ENCODE measurements at places on chromosomes 12 and 14.

DNA sequence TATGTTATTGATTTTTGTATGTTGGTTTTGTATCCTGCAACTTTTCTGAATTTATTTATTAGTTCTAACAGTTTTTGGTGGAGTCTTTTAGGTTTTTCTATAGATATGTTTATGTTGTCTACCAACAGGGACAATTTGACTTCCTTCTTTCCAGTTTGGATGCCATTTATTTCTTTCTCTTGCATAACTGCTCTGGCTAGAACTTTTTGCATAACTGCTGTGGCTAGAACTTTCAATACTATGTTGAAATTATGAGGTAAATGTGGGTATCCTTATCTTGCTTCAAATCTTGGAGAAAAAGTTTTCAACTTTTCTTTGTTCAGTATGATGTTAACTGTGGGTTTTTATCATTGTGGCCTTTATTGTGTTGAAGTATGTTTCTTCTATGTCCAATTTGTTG lies 39.9 kb upstream of the PLBD1 start:
- no peak for DNase-seq

- no peak for DNase-seq
Observed at GRCh38 chr12:113310489-113310888, 24.4 kb downstream of the SLC8B1 start.

DNA sequence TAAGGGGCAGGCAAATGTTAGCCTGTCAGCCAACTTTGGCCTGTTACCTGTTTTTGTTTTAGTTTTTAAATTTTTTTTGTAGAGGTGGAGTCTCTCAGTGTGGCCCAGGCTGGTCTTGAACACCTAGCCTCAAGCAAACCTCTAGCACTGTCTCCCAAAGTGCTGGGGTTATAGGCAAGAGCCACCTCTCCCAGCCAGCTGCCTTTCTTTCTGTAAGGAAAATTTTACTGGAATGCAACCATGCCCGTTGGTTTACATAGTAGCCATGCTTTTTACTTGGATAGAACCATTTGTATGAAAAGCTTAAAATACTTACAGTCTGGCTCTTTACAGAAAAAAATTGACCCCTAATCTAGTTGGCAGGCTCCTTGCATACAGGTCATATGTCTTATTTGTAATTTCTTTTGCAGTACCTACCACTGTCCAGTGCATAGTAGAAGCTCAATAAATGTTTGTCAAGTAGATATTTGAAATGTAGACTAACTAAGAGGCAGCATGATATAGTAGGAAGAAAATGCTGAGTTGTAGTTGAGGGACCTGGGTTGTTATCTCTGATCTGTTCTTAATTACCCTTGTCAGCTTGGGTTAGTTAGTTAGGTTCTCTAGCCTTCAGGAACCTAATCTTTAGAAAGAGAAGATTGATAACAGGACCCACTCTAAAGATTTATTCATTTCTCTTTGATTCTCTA lies 4.7 kb downstream of the MDM2 start:
- DNase-seq = no peak

DNA sequence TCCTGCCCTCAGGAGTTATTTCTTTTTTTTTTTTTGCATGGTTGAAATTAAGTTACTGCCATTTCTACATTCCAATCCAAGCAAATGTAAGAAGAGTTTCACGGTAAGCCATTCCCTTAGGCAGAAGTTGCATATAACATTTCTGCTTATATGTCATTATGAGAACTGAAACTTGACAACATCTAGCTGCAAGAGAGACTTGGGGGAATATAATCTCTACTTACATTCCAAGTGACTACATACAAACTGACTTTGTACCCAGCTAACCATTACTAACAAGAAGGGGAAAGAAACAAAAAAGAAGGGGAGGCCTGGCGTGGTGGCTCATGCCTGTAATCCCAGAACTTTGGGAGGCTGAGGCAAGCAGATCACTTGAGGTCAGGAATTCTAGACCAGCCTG lies 7.3 kb upstream of the RESF1 start:
- DNase-seq = no peak

DNA sequence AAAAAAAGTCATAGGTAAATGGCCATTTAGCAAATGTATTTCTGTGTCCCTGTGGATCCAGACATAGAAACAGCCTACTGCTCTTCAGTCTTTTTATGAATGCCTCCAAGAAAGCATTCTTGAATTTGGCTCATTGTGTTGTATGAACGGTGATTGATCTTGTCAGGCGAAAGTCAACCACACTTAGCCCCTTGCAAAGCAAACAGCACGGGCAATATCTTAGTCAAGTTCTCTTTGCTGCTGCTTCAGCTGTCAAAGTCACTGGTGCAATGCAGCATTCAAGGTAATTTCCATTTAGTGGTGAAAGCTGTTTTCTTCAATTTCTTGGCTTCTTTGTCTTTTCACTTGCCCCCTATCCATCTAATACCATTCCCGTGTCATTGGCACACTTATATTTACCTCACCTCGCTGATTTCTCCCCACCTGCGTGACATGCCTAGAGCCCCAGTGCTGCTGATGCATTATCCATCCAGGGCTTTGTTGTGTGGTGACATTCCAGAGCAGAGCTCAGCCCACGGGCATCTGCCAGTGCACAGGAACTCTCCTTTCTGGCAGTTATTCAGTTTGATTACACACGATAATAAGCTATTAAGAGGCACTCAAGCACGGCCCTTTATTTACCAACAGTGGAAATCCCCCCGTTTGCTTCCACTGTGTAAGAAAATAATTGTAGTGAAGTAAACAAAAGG lies 362.3 kb upstream of the NOVA1 start:
- DNase-seq = no peak

- DNase-seq = no peak
Observed at GRCh38 chr12:92674500-92674899, 28.3 kb upstream of the PLEKHG7 start.

- DNase-seq = no peak
Observed at GRCh38 chr14:101173698-101174521, 270.4 kb upstream of the RTL1 start.

- peak; percentile 15 for DNase-seq
Observed at GRCh38 chr14:71591929-71592328, 340.3 kb upstream of the RGS6 start.

DNA sequence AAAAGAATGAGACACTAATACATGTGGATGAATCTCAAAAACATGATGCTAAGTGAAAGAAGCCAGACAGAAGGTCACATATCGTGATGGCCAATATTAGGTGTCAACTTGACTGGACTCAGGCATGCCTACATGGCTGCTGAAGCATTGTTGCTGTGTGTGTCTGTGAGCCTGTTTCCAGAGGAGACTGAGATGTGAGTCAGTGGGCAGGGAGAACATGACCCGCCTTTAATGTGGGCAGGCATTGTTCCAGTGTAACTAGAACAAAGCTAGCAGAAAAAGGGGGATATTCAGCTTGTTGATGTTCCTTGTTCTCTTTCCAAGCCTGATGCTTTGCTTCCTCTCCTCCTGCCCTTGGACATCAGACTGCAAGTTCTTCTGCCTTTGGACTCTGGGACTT lies 47.6 kb downstream of the DCAF5 start:
- no peak for DNase-seq

DNA sequence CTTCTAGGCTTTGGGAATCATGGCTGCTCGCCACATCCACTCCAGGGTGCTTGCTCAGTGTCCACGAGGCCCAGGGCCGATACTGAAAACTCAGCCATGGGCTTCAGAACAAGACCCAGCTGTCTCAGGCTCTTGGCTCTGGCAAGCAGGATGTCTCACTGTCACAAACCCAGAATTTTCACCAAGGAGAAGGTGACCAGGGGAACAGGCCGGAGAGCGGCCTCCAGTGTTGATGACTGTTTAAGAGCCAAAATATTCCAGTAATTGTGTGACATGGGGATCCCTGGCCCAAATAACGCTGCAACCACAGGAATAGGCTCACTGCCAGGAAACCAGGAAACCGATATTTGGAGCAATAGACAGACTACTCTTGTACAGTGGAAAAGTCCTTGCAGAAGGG lies 9.8 kb upstream of the SERPINA5 start:
- no peak for DNase-seq

GRCh38 chr14:104237651-104238423 lies 99.5 kb downstream of the KIF26A start:
- no peak for DNase-seq

DNA sequence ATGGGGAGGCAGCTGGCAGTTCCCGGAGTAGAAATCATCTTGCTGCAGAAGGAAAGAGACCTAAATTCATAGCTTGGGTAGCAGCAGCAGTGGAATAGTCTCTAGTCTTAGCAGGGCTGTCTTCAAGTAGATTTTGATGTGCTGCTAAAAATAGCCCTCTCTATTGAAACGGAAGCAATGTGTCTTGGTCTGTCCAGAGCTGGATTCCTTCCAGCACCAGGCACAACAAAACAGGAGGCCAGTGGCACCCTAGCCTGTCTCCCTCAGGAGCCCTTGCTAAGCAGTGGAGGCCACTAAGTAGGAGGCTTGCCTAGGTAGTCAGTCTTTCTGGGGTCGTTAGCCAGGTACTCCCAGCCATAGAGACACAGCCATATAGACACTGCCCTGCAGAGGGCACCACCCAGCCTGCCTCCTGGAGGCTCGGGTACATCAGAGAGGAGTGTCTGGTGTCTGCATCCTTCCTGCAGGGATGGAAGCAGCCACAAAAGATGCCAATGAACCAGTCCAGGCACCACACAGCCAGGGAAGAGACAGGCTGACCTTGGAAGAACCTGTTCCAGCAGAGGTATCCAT lies 97.5 kb downstream of the CRACR2A start:
- DNase-seq = no peak

GRCh38 chr12:47577206-47577989 lies 128.4 kb downstream of the RPAP3 start:
- DNase-seq = no peak

DNA sequence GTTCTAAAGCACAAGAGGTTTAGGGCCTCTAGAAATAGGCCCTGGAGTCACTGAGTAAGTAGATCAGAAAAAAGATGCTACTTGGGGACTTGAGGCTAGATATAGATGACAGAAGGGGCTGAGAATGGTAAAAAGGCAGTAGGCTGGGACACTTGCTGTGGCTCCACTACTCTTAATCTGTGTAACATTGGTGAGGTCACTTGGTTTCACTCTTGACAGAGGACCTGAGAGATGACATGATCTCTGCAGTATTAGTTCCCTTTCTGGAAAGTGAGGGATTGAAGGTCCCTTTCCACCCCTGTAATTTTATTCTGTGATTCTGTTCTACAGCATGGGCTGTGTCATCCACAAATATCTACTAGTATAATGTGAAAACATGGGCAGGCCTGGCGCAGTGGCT lies 39.7 kb downstream of the MAPKAPK5 start:
- no peak for DNase-seq

DNA sequence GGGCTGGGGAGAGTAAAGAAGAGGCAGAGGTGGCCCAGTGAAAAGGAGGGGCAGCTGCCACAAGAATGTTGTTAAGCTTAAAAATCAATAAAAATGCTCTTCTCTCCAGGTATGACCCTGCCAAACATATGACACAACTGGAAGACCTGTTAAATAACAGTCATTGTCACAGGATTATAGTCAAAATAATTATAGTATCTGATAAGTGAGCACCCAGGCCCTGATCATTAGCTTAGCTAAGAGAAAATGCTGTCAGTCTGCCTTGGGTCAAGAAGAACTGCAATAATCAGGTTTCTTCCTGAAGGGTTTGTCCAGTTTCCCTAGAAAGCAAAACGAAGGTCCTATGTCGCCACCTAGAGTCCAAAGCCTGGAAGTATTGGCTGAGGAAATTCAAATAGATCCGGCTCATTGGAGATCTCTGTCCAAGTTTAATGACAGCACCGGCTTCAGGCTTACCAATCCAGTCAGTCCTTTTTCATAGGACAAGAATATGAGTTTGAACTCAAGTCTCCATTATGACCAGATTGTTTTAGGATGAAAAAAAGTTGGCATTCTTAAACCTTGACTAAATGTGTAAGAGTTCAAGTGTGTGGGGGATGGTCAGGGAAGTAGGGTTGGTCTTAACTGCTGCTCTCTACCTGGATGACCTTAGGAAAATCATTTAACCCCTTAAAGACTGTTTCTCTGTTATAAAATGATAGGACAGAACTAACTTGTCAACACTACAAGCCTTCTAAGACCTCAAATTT lies 22.5 kb upstream of the NKX2-8 start:
- DNase-seq = peak; percentile 55

- no peak for DNase-seq
Observed at GRCh38 chr12:10121278-10121677, 8.7 kb downstream of the CLEC7A start.

DNA sequence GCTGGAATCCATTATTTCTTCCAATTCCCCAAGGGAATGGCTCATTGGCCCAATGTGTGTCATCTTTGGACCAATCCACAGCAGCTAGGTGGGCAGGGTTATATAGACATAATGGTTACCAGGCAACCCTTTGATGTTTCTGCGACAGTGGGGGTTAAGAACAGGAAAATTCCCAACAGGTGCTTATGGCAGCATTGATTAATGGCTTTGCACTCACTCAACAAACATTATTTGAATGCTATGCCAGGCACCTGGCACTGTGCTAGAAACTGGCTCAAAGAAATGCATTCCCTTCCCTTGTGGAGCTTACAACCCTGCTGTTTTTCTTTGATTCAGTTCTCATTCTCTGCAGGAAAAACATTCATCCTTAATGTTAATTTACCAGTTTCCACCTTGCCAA lies 1221.0 kb downstream of the AACS start:
- DNase-seq = no peak

DNA sequence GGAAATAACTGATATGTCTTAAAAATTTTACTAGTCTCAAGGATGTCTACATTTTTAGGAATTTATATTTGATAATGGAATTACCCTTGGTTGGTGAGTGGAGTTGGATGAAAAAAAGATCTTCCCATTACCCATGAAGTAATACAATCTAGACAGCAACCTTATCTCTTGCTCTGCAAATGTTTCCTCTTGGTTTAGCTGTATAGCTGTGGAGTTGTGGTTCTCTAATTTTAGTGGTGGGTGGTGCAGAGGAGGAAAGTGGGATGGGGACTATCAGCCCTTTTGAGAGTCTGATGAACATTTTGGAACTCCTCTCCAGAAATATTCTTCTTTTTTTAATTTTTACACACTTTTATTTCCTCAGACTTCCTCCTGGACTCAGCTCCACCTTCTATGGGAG lies 17.1 kb downstream of the SPX start:
- DNase-seq = no peak

DNA sequence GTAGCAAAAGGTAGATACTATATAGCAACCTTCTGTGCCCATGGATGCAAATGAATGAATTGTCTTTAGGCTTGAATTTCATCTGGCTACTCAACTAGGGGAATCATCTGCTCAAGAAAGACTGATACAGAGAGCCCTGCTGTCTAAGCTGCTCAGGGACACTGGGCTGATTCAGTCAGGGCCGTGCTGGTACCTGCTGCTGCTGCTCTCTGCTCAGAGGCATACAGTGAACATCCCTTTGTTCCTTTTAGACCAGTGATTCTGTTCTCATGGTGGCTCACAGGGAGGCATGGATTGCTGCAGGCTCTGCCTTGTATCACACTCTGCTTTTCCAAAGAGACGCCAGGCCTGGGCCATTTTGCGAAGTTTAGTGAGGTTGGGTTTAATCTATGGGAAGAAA lies 14.1 kb downstream of the EIF2B2 start:
- no peak for DNase-seq

- no peak for DNase-seq
Observed at GRCh38 chr12:30823764-30824163, 69.0 kb upstream of the CAPRIN2 start.

GRCh38 chr12:109182041-109182839 lies 65.9 kb downstream of the ACACB start:
- DNase-seq = no peak

- DNase-seq = no peak
Observed at GRCh38 chr12:47216150-47216677, 136.5 kb upstream of the AMIGO2 start.
